ENCODE measurements at places on chromosomes 6 and 20. TPM values are rescaled to one million over a fixed set of nuclear protein-coding genes. Genes with fewer than 3 reads are reported as not detected.
A peak's percentile ranks its signal among the peaks of the same experiment; 100 is the strongest.

The TCP11 gene
- total RNA-seq = not detected

DNA sequence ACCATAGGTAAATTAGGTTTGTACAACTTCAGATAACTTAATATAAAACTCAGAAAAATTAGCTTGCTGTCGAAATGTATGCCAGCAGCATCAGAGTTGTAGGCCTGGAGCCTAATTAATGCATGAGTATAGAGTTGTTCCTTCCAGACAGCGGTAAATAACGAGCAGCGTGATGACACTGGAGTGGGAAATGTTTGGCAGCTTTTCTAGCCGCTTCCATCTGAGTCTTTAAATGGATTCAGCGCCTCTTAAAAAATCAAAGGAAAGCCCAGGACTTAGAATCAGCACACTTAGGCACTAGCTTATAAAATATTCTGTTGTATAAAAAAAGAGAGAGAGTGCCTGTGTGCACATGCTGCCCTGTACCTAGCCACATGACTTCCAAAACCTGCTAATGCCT is 43.7 kb upstream of the SYNJ2 start:
- DNase-seq = no peak

DNA sequence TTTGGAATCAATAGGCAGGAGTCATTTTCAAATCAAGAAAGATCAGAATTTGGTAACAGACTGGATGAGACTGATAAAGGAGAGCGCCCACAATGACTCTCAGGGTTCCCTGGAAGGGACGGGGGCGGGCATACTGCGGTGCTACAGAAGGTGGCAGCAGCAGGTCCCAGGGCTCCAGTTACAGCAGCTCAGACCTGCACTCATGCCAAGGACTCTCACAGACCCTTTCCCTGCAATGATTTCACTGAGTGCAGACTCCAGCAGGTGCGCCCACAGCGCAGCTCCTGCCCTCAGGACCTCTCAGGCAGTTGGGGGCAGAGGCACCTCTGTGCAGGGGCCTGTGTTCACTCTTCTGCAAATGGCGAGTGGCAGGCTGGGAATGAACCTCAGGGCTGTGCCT is 359.8 kb downstream of the ZFAND3 start:
- peak; percentile 64 for DNase-seq

DNA sequence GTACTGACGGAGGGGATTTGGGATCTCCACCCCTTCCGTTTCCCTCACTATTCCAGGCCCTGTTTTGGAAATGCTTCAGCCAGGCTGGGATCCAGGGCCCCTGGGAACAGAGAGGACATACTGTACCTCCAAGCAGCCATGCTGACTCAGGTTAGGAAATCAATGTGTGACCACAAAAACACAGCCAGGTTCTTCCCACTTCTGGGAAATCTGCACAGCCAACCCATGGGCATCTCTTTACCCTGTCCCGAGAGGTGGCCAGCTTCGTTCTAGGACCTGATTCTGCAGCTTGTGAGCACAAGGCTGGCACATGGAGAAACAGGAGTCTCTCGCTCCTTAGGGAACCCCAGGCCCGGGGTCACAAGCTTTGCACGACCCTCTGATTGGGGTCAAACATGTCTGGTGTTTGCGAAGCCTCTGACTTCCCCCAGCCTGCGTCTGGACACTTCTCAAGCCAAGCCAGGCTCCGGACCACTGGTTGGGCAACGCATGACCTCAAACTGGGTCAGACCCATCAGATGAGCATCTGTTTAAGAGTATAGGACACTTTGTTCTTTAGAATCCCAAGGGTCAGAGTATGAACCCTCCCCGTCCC is 8.3 kb upstream of the TTPAL start:
- no peak for DNase-seq

- DNase-seq = no peak
Measured at GRCh38 chr6:56328728-56329090, 81.3 kb upstream of the COL21A1 start.

GRCh38 chr6:32195652-32195901 is 3.1 kb upstream of the GPSM3 start:
- DNase-seq = peak; percentile 100

GRCh38 chr6:46895930-46896329 is 25.8 kb downstream of the ADGRF5 start:
- no peak for DNase-seq

DNA sequence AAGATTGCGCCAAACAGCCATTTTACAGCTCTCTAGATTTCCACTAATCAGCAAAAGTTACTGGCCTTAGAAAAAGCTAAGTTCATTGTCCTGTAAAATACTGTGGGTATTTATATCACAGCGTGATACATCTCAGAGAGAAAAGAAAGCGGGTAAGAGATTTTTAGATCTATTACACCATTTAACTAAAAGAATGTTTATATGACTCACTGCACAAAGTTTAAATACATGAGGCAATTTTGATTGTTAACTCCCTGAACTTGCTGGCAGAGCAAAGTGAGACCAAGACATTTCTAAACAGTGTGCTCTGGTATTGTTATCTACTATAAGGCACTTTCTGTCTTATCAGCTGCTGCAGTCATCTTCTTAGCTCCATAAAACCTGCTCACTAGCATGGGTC is 314.3 kb downstream of the EPHA7 start:
- no peak for DNase-seq

The AVP gene
- total RNA-seq = not detected

GRCh38 chr6:10824297-10824696 is 14.0 kb downstream of the MAK start:
- no peak for DNase-seq

- DNase-seq = peak; percentile 47
Measured at GRCh38 chr6:158016571-158017383, 35.1 kb downstream of the SYNJ2 start.

DNA sequence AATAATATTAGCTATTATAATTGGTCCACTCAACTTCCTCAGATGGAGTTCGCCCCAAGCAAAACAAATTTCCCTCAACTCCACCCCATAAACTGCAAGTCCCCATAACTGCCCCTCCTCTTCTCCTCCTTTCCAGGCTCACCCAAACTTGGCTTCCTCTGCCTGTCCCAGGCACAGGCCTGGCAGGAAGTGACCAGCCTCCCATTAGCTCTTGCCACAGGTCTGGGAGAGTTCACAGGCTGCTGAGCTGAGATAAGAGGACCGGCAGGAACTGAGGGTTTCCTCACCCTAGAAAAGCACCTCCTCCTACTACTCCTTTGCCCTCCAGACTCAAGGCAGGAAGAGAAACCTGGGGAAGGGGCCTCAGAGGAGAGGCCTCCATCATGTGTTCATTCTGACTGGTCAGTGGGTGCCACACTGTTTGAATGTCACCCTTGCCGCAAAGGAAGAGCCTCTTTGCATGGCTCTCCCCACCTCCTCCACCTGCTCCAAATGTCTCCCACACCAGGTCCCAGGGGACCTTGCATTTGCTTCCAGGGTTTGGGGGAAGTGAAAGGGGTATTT is 24.5 kb upstream of the SMIM29 start:
- DNase-seq = no peak

GRCh38 chr6:96909811-96910210 is 12.1 kb upstream of the NDUFAF4 start:
- DNase-seq = no peak

DNA sequence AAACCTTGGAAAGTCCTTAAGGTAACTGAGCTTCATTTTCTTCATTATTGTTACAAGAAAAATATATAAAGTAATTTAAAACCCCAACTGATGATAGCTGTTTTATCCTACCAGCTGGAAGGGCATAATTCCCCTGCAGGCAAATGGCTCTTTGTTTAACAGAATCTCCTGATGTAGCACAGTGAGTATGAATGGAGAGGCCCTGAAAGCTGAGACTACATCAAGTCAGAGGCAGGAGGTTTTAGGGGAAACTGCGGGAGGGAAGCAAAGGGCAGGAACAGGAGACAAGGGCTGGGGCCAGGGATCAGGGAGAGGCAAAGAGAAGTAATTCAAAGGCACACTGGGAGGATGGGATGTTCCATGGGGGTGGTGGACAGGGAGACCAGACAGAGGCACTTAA is 119.0 kb upstream of the LRFN2 start:
- DNase-seq = no peak

DNA sequence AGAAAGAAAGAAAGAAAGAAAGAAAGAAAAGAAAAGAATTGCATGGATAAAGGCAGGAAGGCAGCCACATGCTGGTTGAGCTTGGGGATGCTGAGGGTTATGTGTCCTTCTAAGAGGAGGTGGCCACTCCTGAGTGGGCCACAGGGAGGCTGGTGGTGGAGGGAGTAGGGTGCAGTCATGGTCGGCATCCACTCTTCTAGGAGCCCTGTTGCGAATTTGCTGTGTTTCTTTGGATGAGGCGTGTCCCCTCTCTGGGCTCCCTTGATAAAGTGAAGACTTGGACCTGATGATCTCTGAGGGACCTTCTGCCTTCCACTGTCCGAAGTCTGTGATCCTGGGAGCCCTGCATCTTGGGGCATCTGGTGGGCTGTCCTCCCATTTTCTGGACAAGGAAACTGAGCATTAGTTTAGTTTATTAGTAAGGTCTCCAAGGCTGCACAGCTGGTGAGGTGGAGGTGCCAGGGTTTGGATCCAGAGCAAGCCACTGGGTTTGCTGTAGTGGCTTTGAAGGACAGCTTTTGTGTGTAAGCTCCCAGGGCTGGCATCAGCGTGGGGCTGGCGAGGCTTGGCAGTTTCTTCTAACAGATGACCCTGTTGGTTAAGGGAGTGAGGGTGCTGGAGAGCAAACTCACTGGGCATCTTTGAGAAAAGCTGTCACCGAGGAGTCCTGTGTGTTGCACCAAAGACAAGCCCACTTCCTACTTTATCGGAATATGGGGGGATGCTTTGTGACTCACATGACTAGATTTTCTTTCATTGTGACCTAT is 4.3 kb downstream of the DLGAP4 start:
- peak; percentile 22 for DNase-seq

GRCh38 chr6:6622501-6622900 is 34.0 kb downstream of the LY86 start:
- DNase-seq = no peak

DNA sequence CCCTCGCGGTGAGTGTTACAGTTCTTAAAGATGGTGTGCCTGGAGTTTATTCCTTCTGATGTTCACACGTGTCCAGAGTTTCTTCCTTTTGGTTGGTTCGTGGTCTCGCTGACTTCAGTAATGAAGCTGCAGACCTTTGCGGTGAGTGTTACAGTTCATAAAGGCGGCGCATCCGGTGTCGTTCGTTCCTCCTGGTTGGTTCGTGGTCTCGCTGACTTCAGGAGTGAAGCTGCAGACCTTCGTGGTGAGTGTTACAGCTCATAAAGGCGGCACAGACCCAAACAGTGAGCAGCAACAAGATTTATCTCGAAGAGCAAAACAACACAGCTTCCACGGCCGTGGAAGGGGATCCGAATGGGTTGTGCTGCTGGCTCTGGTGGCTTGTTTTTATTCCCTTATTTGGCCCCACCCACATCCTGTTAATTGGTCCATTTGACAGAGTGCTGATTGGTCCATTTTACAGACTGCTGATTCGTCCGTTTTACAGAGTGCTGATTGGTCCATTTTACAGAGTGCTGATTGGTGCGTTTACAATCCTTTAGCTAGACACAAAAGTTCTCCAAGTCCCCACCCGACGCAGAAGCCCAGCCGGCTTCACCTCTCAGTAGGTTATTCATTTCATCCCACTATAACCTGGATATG is 48.2 kb upstream of the ARG1 start:
- DNase-seq = no peak

DNA sequence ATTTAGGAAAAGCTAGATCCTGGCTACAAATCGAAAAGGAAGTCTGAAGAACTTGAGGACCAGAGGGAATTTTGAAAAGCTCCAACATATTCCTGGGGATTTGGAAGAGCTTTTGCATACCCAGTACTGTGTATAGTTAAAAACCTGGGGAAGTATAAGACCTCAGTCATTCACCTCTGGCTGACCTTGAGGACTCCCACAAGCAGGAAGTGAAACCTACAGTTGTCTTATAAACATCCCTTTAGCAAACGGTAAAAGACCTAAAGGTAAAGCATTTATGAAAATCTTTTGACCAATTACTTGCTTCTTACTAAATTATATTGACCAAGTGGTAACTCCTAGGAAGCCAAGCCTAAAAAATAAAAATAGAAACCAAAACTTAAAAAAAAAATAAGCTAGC is 175.0 kb downstream of the HAO1 start:
- no peak for DNase-seq

The HUS1B gene
- 1.4 TPM for total RNA-seq

DNA sequence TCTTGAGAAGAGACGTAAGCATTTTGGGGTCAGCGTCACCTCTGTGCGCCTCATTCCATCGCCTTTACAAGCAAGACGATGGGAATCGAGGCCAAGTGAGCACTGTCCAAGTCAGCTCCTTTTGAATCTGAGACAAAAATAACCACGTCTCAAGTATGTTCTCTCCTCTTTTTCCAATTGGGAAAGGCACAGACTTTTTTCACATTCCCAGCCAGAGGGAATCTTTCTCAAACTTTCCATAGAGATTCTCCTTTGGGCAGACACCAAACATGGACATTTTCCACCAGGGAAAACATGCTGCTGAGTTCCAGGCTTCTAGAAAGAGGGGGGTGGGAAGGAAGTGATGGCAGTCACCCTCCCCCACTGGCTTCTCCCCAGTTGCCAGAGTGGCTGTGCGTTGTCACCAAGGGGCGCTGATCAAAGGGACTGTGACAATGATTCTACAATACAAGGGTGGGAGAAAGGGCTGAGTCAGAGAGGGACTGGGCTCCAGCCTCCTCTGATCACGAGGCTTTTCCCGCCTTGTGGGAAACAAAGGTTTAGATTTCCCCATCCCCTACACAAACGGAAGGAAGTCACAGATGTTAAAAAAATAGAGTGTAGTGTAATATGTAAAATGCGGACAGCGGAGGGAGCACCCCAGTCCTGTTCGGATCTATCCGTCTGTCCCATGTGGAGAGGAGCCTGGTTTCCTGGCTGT is 281.9 kb upstream of the RNF24 start:
- peak; percentile 74 for DNase-seq

The TFAP2C gene
- 0.39 TPM for total RNA-seq

DNA sequence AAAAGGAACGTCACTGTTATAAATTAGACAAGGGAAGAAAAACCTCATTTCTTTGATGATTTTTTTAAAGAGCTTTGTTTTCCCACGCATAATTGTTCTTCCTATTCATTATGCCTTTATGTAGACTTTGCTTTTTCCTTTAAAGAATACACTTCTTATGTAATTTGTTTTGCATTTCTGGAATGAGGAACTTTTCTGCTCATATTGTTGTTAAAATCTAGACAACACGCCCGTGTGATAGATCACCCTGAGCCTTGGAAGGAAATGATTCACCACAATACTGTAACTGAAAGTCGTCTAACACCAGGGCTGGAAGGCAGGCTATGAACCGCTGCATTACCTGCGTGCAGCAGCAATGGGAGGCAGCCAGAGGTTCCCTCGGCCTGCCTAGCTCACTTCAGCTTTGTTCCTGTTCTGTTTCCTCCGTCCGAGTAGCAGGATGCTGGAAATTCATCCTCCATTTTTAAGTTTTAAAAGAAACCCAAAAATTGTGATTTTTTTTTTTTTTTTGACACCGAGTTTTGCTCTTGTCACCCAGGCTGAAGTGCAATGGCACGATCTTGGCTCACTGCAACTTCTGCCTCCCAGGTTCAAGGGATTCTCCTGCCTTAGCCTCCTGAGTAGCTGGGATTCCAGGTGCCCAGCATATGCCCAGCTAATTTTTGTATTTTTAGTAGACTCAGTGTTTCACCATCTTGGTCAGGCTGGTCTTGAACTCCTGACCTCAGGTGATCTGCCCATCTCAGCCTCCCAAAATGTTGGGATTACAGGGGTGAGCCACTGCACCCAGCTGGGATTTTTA is 49.6 kb upstream of the ZNF217 start:
- DNase-seq = no peak

The KHDRBS2 gene
- total RNA-seq = 0.32 TPM

The TNXB gene
- 441 TPM for total RNA-seq

- no peak for DNase-seq
Measured at GRCh38 chr6:63340351-63340750, 20.6 kb upstream of the LGSN start.

The RGS19 gene
- total RNA-seq = 20.1 TPM
